ENCODE measurements at places on chromosomes 7 and 10.

- DNase-seq = no peak
These were observed 170.4 kb downstream of the SUGCT start for GRCh38 chr7:40305229-40305628.

DNA sequence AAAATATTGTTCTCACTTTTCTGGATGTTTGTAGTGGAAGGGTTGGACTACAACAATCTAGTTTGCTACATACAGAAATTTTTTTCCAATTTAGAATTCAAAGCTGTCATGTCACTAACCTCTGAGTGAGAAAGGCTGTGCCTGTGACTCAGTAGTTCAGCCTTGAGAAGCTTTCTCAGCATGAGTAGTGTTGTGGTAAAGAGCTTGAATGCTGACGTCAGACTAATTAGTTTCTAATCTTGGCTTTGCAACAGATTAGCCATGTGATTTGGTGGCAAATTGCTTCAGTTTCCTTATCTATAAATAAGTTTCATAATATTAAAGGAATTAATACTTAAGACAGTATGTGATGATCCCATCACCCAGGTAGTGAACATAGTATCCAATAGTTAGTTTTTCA is 83.8 kb downstream of the ABCA13 start:
- DNase-seq = no peak

DNA sequence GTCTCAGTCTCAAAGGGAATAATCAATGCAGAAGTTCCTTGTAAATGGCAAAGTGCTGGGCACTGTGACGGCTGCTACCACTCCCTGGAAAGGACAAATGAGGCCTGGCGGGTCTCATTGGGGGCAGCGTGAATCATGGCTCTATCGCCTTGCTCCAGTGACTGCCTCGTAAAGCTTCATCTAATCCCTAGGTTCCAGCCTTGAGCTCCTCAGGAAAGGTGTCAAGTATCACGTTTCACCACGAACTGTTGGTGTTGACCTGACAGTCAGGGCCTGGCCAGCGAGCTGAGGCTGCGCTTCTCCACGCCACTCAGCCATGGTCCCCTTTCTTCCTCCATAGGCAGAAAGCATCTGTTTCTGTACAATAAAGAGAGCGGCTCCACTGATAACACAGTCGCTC is 126.7 kb upstream of the ZNF32 start:
- no peak for DNase-seq

DNA sequence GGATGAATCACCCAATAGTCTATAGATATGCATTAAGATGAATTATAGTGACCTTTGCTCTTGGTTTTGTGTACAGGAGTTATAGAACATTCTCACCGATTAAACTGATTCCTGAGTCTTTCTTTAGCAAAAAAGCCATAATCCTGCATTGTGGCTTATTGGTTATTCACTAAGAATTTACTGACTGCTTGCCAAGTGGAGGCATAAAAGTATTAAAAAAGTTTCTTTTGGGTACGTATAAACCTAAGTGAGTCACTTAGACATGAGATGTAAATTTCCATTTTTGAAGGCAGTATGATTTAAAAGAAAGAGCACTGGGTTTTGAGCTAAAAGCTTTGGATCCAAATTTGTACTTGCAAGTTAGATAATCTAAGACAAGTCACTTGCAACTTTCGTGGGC is 100.7 kb downstream of the CDK6 start:
- DNase-seq = no peak

GRCh38 chr7:91565499-91566401 is 301.5 kb downstream of the FZD1 start:
- no peak for DNase-seq

DNA sequence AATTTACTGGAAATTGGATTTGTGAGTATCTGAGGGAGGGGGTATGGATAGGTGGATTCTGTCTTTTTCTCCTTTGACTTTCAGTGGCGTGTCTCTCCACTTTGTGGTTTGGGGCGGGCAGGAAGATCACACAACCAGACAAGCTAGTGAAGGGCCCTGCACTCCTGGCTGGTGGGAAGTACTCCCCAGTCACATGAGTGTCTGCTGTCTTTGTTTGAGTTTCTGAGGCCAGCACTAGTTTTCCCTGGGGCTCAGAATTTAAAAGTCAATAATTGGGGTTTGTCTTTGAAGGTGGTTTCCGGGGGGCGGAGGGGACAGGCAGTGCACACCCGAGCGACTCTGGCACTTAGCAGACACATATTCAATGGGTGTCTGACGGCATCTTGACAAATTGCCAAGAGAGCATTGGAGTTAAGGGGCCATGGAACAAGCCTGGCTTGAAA is 120.1 kb downstream of the WDFY4 start:
- DNase-seq = no peak

DNA sequence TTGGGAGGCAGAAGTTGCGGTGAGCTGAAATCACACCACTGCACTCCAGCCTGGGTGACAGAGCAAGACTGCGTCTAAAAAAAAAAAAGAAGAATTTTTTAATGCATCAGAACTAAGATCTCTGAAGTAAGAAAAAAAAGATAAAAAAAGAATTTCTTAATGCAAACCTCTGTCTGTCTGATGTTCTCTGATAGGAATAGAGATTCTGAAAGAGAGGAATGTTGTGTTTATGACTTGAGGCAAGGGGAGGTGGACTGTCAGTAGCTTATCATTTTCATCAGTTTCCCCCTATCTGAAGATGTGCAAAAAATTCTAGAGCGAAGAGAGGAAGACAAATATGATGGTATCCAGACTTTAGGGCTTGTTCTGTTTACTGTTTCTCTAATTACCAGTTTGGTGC is 121.5 kb downstream of the SEC23IP start:
- DNase-seq = no peak

- no peak for DNase-seq
These were observed 13.2 kb upstream of the TAS2R60 start for GRCh38 chr7:143429770-143430698.

DNA sequence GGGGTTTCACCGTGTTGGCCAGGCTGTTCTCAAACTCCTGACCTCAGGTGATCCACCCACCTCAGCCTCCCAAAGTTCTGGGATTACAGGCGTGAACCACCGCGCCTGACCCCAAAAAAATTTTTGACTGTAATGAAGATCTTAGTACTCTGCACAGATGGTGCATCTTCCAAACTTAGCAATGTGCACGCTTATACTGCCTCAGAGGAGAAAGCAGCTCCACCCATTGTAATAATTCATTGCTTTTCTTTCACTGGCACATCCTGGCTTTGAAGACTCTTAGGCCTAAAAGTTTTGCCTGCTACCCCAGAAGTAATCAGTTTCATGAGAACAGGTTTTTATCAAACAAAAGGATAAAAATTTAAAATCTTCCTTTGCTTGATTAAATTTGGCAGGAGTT is 52.1 kb upstream of the OIT3 start:
- DNase-seq = no peak

GRCh38 chr10:86077871-86078638 is 288.5 kb downstream of the GRID1 start:
- DNase-seq = no peak

GRCh38 chr10:99872367-99873162 is 90.1 kb downstream of the ABCC2 start:
- DNase-seq = no peak

GRCh38 chr10:48249763-48250351 is 24.6 kb downstream of the FRMPD2 start:
- DNase-seq = no peak

- no peak for DNase-seq
These were observed 5.7 kb downstream of the ADARB2 start for GRCh38 chr10:1731592-1731991.

- no peak for DNase-seq
These were observed 239.7 kb upstream of the LRGUK start for GRCh38 chr7:133887459-133887858.

Data from HTR-8/SVneo (cell line).